Posterior vena cava (tissue), 2 donors: ENCODE measurements at places on chromosomes 2 and 18. TPM values are rescaled to one million over a fixed set of nuclear protein-coding genes. Genes with fewer than 3 reads are reported as not detected.

The PRSS56 gene
- not detected for total RNA-seq

The SCN3A gene
- total RNA-seq, result 5.1 TPM

The FSHR gene
- total RNA-seq, result not detected

The ASXL3 gene
- total RNA-seq, result 5.0 TPM

The CPLX4 gene
- total RNA-seq, result not detected
